ENCODE measurements at places on chromosomes 1 and 21. TPM values are rescaled to one million over a fixed set of nuclear protein-coding genes. Genes with fewer than 3 reads are reported as not detected.

- no peak for DNase-seq
Measured at GRCh38 chr1:27648602-27649305, 13.8 kb upstream of the FGR start.

- no peak for DNase-seq
Measured at GRCh38 chr1:47510282-47510811, 72.5 kb downstream of the FOXD2 start.

DNA sequence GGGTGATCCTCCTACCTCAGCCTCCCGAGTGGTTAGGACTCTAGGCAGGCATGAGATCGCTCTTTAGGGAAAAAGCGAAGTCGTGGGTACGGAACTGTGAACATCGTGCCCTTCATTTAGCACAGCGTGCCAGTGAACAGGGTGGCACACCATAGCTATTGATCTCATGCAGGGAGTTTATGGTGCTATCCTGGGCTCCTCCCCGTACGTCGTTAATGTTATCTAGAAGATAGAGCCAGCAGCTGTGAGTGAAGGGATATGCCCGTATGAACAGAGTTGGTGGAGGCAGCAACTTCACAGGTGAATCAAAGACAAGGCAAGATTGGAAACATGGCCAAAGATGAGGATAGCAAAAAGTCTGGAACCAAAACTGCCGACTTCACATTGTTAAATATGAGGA is 11.2 kb downstream of the CLCN6 start:
- no peak for DNase-seq

DNA sequence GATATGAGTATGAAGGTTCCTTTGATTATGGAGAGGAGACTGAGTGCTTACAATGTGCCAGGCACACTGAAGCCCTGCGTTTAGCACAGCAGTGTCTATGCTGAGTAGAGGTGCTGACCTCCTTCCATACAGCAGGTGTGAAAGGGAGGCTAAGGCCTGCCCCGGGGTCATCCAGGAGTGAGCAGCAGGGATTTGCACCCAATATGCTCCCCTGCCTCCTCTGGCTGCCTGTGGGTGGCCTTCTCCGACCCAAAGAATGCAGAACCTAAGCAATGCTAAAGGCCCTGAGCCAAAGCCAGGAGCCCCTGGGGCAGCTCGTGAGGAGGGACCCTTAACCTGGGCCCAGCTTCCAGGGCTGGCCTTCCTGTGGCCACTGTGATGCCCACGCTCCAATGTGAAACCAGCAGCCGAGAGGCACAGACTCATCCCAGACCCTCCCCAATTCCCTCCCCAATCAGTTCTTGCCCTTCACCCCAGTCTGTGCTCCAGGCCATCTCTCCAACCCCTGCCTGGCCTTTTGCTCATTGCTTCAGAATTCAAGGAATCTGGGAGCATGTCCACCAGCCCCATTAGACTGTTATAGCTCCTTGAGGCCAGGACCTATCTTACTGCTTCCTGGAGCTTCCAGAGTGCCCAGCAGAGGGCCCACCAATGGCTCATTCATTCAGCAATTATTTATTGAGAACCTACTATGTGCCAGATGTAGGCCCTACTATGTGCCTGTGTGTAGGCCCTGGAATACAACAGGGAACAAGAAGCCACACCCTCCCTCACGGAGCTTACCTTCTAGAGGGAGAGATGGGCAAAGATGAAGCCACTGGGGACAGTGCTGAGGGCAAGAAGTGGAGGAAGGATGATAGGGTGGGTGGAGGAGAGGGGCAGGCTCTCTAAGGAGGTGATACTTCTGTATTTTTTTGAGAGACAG is 53.3 kb downstream of the TAS1R2 start:
- no peak for DNase-seq

- no peak for DNase-seq
Measured at GRCh38 chr1:226739696-226740065, 599 bp upstream of the ITPKB start.

DNA sequence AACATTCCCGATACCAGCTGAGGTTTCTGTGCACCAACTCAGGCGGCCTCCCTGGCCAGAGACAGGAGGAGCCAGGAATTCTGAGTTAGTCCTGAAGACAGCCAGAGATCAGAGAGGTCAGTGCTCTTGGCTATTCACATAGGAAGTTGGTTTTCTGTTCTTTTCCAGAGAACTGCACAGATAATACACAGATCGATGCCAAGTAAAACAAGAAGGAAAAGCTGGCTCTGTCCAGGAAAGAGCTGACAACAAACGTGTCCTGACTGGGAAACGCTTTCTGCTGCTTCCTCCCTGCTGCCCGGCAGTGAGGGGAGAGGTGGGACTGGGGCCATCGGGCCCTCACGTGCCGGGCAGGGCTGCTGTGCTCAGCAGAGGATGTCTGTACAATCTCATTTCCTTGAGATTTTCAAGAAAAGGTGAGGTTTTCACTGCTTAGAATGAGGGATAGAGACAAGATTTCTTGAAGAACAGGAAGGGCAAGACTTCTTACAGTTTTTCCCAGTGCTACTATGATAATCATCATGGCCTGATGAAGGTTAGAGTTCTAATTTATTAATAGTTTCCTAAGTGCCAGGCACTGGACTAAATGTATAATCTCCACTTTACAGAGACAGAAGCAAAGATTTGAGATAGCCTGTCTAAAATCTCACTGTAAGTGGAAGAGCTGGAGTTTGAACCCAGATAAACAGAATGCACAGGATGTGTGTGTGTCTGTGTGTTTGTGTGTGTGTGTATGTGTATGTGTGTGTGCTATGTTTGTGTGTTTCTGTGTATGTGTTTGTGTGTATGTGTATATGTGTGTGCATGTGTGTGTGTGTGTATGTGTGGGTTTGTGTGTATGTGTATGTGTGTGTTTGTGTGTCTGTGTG is 211.0 kb upstream of the RAB4A start:
- no peak for DNase-seq

The HFM1 gene
- total RNA-seq: 2.7 TPM
